Stimulated activated CD8-positive, alpha-beta memory T cell treated with anti-CD3 and anti-CD28 coated beads, Interleukin-7, amount 100 ng/mL, for 48 hours (primary cell): ENCODE measurements at places on chromosomes 2 and 18.

DNA sequence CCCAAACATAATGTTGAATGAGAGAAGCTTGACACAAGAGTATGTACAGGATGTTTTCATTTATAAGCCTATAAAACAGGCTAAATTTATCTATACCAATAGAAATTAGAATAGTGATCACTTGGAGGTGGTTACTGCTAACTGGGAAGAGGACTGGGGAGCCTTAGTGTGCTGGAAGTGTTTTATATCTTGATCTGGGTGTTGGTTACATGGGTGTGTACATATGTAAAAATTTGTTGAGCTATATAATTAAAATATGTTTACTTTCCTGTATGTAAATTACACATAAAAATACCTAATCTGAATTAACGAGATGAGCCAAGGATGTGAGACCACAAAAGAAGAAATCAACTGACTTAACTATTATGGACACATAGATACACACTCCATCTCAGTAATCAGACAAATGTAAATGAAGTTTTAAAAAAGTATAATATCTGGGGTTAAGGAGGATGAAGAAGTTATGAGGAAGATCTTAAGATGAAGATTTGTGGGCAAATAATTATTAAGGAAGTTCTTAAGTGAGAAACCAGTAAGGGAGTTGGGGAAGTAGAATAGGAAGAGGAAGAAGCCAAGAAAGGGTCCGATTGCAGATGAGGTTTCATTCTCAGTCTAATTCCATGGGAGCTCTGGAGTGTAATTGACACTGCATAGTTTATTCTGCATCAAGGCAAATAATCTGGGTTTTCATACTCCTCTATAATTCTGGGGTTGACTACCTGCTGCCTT, 32.3 kb upstream of the NABP1 start:
- no peak for DNase-seq

GRCh38 chr2:18546567-18546966, 13.9 kb downstream of the RDH14 start:
- no peak for DNase-seq

DNA sequence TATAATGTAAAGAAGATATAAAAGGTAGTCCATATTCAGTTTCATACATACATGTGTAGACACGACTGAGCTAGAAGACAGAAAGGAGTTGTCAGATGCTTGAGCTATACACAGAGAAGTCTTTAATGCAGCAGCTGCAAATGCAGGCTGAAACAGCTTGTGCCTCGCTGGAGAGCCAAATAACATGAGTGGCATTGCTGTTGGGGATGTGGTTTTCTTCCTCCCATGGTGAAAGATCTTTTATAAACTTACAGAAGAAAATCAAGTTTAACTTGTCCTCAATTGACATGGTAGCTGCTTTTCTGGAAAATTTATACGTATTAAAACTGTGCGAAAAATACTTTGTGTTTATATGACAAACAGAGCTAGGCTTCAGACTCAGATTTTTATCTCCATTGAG, 16.4 kb upstream of the IL1R1 start:
- no peak for DNase-seq

- DNase-seq: no peak
Measured at GRCh38 chr2:136015699-136016098, 30.3 kb upstream of the DARS1 start.

DNA sequence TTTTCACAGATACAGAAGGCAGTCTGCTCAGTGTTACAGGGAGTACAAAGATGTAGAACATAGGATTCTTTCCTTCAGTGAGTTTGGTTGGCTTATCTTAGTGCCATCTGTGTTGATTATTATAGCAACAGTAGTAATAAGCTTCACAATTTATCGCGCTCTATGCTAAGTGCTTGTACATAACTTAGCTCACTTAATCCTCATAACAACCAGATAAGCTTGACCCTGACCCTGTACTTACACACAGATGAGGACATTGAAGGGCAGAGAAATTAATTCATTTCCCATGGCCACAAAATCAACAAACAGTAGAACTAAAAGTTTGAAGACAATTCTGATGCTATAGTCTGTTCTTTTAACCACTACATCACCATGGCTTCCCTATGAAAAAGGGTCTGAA, 121.8 kb downstream of the SPHKAP start:
- no peak for DNase-seq

- no peak for DNase-seq
Measured at GRCh38 chr2:147843391-147843863, 1.4 kb upstream of the ACVR2A start.

DNA sequence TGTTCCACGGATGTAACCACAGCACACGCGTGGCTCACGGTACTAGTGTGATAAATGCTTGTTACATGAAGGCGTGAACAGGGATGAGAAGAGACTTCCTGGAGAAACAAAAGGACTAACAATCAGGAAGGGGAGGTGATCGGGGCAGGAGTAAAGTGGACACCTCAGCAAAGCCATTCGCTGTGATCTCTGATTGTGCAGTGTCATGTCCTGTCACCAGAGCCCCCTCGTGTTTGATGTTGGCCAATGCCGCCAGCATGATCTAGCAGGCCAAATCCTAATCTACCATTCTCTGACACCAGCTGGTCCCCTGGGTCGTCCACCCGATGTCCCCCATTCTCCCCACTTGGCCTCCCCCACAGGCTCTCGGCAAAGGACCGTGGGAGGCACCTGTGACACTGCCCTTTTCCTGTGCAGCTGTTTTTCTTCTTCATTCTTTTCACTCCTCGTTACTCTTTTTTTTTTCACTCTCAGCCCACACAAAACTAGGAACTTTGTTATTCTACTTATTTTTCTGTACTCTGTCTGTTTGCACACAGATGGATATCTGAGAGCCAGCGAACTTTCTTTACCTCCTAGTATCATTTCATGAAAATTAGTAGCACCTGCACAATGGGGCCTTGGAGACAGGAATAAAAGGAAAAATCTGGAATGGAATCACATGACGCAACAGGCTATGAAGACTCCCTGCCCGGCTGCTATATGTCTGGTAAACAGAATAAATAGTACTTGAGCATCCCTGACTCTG, 146.8 kb downstream of the TGIF1 start:
- no peak for DNase-seq
